Spinal cord (tissue), 10 donors: ENCODE measurements at places on chromosomes 3 and 15. TPM values are rescaled to one million over a fixed set of nuclear protein-coding genes. Genes with fewer than 3 reads are reported as not detected.
A peak's percentile ranks its signal among the peaks of the same experiment; 100 is the strongest.

The FSIP1 gene
- 6.0 TPM for total RNA-seq

The ZDHHC19 gene
- 0.77 TPM for total RNA-seq

- DNase-seq = no peak
These were observed 50.4 kb upstream of the HACD2 start for GRCh38 chr3:123635217-123635616.

The NFKBIZ gene
- total RNA-seq = 10.9 TPM

DNA sequence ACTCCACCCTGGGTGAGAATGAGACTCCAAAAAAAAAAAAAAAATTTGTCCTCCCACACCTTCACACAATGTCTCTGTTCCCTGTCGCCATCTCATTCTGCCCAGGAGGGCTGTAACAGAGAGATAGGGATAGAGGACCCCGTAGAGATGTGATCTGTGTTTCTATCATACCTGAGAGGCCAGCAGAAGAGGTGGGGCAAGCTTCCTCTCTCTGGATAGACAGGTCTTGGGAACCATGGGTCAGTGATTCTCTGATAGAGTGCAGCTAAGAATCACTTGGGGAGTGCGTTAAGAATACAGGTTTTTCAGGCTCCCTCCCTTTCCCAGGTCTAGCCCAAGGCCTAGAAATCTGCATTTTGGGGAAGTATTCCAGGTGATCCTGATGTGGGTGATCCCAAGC, 8.3 kb downstream of the CA12 start:
- DNase-seq = no peak

The PCSK6 gene
- 14.3 TPM for total RNA-seq

DNA sequence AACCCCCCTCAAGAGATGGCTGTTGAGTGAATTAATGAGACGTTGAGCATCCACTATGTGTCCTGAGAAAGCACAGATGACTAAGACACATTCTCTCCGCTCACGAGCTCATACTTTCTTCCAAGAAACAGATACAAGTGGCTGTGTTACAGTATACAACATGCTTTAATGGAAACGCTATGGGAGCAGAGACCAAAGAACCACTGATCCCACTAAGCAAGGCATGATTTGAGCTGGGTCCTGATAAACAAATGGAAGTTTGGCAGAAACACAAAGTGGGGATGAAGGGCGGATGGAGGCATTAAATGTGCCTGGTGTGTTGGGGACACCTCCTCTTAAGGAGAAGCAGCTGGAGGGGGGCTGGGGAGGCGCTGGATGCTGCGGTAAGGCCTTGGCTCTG, 129.4 kb downstream of the UACA start:
- DNase-seq = no peak

DNA sequence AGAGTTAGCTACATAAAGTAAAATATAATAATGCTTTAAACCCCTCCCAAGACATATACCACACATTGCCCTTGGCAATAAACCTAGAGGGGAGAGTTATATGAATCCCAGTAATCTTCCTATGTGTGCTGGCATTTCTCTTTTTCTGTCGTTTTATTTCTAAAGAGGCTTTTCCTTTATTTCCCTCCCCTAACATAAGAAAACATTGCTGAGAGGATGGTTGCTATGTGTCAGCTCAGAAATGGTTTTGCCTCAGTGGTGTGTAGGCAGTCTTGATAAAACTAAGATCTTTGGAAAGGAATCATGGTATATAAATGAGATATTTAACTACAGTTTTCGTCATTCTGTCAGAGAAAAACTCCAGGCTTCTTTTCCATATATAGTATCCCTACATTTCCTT, 30.0 kb downstream of the CCDC191 start:
- DNase-seq = no peak

The NPRL2 gene
- 33.2 TPM for total RNA-seq

The ARGFX gene
- total RNA-seq = not detected

- DNase-seq = no peak
These were observed 52.3 kb downstream of the WNT5A start for GRCh38 chr3:55434789-55435188.

GRCh38 chr3:20027136-20027535, 13.1 kb upstream of the KAT2B start:
- no peak for DNase-seq

DNA sequence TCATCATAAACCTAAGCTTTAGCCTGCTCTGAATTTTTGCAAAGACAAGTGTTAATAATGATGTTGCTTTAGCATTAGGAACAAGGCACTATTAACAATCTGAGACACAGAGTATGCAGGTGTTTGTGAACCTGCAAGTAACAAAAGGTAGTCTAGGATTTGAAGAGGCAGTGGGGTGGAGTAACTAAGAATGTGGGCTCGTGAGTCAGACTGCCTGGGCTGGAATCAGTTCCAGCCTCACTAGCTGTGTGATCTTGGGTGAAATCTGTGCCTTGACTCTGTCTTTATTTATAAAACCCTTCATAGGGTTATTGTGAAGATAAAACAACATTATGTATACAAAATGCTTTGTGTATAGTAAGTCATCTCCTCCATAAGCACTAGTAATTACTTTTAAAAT, 610.6 kb upstream of the CFAP20DC start:
- no peak for DNase-seq

- no peak for DNase-seq
These were observed 583.9 kb downstream of the MCTP2 start for GRCh38 chr15:94815110-94815731.

GRCh38 chr3:156816091-156816793, 9.9 kb upstream of the LEKR1 start:
- no peak for DNase-seq

DNA sequence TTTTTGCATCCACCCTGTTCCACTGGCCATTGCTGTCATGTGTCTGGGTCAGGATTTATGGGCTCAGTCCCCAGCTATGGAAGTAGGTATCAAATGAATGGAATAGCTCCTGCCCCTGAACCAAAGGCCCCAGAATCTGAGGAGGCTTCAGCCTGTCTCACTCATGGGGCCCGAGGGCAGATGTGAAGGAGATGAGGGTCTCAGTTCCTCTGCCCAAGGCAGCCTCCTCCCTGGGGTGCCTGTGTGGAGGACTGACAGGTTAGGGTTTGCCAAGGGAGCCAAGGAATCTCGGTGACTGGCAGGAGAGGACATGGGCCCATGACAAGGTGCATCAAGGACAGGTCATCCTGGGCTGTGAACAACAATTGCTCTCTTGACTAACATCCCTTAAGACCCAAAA, 70.4 kb downstream of the CPN2 start:
- DNase-seq = no peak

GRCh38 chr3:10833855-10834414, 17.9 kb downstream of the SLC6A11 start:
- DNase-seq = no peak

DNA sequence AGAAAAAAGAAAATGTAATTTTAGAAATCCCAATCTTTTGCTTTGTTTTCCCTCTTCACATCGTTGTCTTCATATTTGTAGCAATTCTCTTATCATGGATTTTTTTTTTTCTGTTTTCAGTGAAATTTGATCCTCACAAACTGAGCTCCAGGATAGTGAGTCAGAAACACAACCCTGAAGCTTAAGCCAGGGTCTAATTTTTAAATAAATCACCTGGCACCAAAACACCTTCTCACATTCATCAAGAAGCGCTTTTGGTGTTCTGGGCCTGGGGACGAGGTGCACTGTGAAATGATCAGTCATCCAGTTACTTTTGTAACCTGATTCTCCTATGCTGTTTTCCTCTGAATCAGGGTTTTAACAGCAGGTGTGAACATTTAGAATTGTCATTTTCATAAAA, 87.7 kb downstream of the REC114 start:
- DNase-seq = no peak

GRCh38 chr3:99319961-99320360, 318.4 kb upstream of the COL8A1 start:
- DNase-seq = no peak

DNA sequence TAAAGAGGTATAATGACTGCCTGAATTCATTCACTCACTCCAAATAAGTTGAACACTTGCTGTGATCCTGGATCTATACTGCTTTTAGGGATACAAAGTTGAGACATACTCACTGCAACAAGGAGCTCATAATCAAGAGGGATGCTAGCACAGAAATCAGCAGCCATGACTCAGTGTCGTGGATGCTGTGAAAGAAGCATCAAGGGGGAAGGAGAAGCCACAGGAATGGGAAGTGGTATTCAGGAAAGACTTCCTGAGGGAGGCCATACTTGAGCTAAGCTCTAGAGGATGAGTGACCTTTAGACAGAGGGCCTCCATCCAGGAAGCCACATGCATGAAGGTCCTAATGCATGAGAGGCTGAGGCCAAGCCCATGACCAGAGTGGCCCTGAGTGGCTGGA, 245.7 kb upstream of the RORA start:
- DNase-seq = no peak

DNA sequence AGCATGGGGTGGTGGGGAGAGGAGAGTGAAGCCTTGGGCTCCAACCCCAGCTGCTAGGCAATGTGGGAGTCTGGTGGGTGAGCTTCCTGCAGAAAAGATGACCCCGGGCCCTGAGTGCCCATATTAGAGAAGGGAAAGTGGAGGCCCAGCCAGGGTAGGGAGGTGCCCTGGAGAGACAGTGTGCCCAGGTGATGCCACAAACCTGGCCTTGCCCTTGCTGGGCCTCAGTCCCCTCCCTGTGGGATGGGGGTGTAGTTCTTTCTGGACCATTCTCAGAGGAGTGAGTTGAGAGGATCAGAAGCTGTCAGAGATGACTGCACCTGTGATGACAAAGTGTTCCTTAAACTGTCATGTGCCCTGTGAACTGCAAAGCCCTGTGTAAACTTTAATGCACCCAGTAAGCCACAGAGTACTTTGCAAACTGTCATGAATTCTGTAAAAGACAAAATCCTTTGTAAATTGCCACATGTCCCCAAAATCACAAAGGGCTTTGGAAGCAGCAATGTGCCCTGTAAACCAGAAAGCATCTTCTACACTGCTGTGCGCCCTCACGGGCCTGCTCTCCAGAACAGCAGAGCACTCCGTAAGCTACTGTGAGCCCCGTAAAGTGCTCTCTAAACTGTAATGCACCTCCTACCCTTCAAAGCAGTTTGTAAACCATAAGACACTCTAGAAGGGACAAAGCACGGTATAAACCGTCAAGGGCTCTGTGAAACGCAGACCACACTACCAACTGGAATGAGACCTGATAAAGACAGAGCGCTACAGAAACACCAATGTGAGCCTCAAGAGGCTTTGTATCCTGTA, 51.3 kb upstream of the FGD5 start:
- DNase-seq = no peak

The LRRK1 gene
- 5.3 TPM for total RNA-seq

GRCh38 chr3:152050903-152051302, 177.5 kb downstream of the SUCNR1 start:
- DNase-seq = no peak

GRCh38 chr3:119205209-119205608, 31.8 kb downstream of the UPK1B start:
- DNase-seq = no peak

DNA sequence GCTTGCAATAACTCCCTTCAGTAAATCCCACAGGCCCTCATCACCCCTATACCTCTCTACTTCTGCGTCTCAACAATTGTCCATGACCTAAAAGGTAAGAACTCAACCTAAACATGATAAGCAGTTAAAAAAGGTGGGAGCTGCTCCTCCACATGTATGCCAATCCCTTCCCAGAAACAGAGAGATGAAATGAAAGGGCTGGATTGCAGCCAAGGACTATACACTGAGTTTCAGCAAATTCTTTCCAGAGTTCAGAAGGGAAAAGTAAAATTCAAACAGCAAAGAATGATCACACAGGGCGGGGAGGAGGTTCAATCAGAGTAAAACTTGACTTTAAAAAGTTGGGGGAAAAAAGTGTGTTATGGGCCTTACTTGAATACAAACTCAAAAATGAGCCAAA, 27.5 kb downstream of the PLOD2 start:
- no peak for DNase-seq

GRCh38 chr3:191068946-191069813, 129.9 kb upstream of the OSTN start:
- no peak for DNase-seq

DNA sequence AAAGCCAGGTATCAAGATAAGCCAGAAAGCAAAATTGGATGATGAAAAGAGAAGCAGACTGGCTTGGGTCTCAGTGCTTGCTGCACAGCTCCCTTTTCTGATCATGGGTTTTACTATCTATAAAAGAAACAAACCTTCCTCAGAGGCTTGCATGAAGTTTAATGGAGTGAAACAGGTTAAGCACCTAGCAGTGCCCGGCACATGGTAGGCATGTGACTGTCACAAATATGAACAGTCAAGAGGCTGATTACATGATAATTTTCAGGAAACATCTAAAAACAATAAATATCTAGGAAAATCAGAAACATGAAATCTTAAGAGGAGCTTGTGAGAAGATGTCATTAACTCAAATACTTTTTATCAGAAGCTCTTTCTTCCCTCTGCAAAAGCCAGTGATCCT, 519.2 kb downstream of the EPHB1 start:
- no peak for DNase-seq

GRCh38 chr3:194270627-194271459, 80.3 kb downstream of the CPN2 start:
- peak; percentile 67 for DNase-seq

GRCh38 chr3:172014145-172014544, 25.2 kb upstream of the FNDC3B start:
- DNase-seq = no peak

The CHRNA3 gene
- 4.5 TPM for total RNA-seq

GRCh38 chr15:49270541-49271421, 100.7 kb downstream of the GALK2 start:
- no peak for DNase-seq

GRCh38 chr3:76552653-76553052, 487.2 kb upstream of the ROBO2 start:
- no peak for DNase-seq

DNA sequence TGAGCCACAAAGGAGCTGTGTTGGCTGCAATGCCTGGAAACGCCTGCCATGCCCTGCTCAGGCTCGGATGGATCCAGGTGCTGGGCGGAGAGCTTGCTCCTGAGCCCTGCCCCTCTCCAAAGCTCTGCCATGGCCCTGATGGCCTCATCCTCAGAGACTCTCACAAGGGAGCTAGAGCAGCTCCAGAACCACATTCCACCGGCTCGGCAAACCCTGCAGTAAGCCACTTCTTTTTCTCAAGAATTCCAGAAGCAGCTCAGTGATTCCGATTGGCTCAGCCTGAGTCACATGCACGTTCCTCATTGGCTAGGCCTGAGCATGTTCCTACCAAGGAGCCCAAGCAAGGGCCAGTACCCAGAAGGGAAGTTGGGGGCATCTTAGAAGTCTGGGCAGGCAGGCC, 24.8 kb downstream of the TPRA1 start:
- no peak for DNase-seq
